Osteoblast (primary cell): ENCODE measurements at places on chromosomes 5 and 9. TPM values are rescaled to one million over a fixed set of nuclear protein-coding genes. Genes with fewer than 3 reads are reported as not detected.

AQP7 gene
- total RNA-seq = 0.59 TPM in 1 of 2 replicates, not detected in the other

HMCN2 gene
- total RNA-seq = under 0.01 TPM in 2 replicates

TARS1 gene
- 305 and 353 TPM in 2 replicates for total RNA-seq

LHX3 gene
- under 0.01 TPM in 1 of 2 replicates, not detected in the other for total RNA-seq

- no peaks in the 10 kb centered on the region for H3K27me3 ChIP-seq
- H3K4me1 ChIP-seq = peaks cover 15% of the 10 kb centered on the region
- peak overlapping the region; percentile 80 for H3K27ac ChIP-seq
- DNase-seq = peak; percentile 14
These were observed 175.3 kb downstream of the SLF1 start for GRCh38 chr5:94793816-94794198.

DNA sequence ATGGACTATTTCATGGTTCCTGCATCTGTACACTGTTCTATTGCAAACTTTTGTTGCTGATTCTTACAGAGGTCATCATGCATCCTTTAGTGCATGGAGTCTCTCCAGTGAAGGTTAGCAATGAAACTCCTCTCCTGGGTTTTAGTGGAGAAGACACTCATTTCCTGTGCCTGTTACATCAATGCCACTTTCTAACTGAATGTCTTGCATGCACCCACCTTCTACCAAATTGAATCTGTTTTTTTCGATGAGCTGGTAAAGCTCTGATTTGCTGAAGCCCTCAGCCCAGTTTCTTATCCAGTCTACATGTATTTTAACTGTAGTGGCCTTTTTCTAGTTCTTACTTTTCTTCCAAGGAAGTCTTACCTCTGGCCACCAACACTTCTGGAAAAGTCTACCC, 591.8 kb upstream of the ADAMTS16 start:
- H3K4me1 ChIP-seq = no peaks in the 10 kb centered on the region
- no peak overlapping the region for H3K27ac ChIP-seq
- no peak for DNase-seq
- no peaks in the 10 kb centered on the region for H3K27me3 ChIP-seq

GRCh38 chr5:147671365-147671764, 111.2 kb downstream of the JAKMIP2 start:
- H3K27ac ChIP-seq = no peak overlapping the region
- no peak overlapping the region for H3K4me3 ChIP-seq
- H3K27me3 ChIP-seq = no peaks in the 10 kb centered on the region
- no peaks in the 10 kb centered on the region for H3K4me1 ChIP-seq
- no peaks in the 10 kb centered on the region for H3K36me3 ChIP-seq

GRCh38 chr5:14420101-14420811, 161.3 kb upstream of the OTULINL start:
- peak; percentile 77 for DNase-seq
- no peak overlapping the region for H3K4me3 ChIP-seq
- H3K27ac ChIP-seq = peak overlapping the region; percentile 17
- H3K36me3 ChIP-seq = peaks cover 71% of the 10 kb centered on the region
- no peaks in the 10 kb centered on the region for H3K27me3 ChIP-seq
- H3K4me1 ChIP-seq = peaks cover 47% of the 10 kb centered on the region

GRCh38 chr9:7324152-7324598, 475.4 kb downstream of the DMAC1 start:
- H3K27me3 ChIP-seq = no peaks in the 10 kb centered on the region
- DNase-seq = no peak
- peaks cover 11% of the 10 kb centered on the region for H3K4me1 ChIP-seq
- H3K36me3 ChIP-seq = no peaks in the 10 kb centered on the region
- H3K4me3 ChIP-seq = no peak overlapping the region
